ENCODE measurements at places on chromosomes 6 and 20.

DNA sequence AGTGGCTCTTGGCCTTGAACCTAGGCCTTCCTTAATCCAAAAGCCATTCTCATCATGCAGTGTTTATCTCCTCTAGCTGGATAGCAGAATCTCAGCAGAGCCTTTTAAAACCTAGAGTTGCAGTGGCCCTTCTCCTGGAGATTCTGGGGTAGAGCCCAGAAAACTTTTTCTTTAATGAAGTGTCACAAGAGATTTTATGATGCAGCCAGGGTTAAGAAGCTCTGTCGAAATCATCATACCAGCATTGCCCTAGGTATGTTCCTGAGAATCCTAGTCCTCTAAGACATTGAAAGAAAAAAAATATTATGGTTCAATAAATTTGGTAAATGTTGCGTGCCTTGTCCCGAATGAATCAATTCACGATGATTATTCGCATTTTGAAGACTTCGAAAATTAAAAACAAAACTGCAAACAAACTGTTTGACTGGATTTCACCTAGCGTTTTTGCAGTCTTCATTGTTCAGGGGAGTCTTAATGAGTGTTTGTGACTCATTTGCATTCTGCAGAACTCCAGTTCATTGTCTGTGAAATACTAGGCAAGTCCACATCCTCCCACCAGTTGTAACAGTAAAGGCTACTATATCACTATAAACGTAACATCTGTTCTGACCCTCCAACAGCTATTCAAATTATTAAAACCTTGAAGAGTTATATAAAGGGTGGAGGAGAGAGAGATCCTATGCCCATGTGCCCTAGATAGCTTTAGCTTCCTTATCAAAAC is 198.6 kb downstream of the UST start:
- DNase-seq: no peak

GRCh38 chr6:122770835-122771601 is 8.5 kb upstream of the FABP7 start:
- peak; percentile 34 for DNase-seq

- DNase-seq: no peak
Measured at GRCh38 chr6:22221211-22221610, 75.6 kb downstream of the PRL start.

DNA sequence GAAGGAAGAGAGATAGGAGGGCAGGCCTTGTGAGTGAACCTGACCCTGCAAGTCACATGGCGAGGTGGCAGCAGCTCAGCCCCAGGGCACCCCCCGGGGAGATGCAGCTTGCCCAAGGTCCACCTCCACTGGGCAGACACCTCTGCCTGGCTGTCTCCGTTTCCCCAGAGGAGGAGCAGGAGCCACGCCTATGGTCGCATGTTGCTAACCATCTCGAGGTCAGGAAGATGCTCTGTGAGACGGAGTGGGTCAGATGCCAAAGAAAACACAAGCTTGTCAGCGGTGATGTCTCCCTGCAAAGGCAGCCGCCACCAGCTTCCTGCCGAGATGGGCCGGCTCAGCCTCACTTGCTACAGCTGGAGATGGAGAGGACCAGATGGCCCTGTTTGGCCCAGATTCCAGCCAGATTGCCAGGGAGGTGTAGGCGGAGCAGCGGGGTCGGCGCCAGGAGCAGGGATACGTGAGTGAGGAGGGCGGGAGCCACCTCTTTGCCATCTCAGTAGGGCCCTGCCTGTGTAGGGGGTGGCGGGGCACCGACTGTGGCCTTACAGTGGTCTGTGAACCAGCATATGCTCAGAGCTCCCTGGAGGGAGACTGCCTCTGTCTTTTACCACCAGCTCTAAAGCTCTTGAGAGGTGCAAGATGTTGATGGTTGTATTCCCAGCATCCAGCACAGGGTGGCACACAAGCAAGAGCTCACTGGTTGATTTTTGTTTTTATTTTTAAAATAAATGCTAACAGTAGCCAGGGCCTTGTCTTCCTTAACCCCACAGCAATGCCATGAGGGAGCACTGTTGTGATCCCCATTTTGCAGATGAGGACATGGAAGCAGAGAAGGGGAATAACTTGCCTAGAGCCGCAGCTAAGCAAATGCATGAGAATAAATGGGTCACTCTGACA is 42.9 kb upstream of the FAM83D start:
- DNase-seq: no peak

- DNase-seq: no peak
Measured at GRCh38 chr6:101537753-101538316, 144.3 kb downstream of the GRIK2 start.

DNA sequence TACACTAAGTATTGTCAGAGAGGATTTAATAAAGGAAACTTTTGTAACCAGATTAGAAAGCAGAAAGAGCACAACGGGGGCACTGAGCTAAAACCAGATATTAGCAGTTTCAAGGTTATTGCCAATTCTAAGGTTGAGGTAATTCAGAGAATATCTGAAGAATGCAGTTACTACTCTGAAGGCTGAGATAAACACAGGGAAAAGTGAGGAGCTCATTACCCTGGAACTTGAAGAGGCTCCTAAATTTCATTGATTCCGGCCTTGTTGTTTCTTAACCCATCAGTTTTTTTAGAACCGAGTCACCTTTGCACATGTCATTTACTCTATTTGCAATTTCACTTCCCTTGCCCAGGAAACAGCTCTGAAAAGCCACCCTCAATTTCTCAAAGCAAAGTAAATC is 72.4 kb upstream of the BTBD3 start:
- no peak for DNase-seq

- DNase-seq: no peak
Measured at GRCh38 chr6:162625846-162626540, 101.6 kb downstream of the PRKN start.

DNA sequence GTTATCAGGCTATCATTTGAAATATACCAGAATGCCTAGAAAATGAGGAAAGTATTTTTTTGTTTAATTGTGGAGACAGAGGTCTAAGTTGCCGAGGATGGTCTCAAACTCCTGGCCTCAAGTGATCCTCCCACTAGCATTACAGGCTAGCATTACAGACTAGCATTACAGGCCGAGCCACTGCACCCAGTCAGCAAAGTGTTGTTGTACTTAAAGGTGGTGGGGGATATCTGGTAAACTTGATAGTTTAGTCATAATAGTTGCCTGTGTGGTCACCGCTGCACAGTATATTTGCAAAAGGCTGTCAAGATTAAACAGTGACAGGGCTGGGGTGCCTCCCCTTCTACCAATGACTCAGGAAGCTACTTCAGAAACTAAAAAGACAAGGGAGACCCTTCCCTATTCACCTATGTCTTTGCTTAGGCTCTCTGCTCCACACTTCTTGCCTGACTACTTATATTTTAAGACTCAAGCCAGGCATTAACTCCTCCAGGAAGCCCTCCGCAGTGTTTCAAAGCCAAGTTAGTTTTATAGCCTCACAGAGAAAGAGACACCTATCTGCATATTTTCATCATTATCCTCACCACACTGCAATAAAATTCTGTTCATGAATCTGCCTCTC is 3.1 kb upstream of the AKIRIN2 start:
- no peak for DNase-seq

DNA sequence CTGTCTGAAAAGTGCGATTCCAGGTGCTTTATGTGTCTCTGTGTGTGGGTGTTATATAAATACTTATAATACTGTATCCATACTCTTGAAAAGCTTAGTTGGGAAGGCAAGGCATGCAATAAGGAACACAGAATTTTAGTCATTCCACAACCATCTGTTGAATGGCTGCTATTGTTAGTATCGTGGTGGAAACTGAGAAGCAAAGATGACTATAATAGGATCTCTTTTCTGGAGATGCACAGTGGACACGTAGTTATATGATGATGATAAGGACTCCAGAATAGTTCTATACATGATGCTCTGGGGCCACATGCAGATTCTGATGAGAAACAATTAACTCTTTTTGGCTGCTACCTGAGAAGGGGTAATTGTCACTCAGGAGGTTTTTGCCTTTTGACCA is 25.2 kb downstream of the ESR1 start:
- no peak for DNase-seq

- peak; percentile 95 for DNase-seq
Measured at GRCh38 chr20:62219992-62220665, at the start of gene HRH3. TSS of gene HRH3 (minus strand) at chr20:62220278. CDS start at chr20:62219970, 308 bp downstream.

DNA sequence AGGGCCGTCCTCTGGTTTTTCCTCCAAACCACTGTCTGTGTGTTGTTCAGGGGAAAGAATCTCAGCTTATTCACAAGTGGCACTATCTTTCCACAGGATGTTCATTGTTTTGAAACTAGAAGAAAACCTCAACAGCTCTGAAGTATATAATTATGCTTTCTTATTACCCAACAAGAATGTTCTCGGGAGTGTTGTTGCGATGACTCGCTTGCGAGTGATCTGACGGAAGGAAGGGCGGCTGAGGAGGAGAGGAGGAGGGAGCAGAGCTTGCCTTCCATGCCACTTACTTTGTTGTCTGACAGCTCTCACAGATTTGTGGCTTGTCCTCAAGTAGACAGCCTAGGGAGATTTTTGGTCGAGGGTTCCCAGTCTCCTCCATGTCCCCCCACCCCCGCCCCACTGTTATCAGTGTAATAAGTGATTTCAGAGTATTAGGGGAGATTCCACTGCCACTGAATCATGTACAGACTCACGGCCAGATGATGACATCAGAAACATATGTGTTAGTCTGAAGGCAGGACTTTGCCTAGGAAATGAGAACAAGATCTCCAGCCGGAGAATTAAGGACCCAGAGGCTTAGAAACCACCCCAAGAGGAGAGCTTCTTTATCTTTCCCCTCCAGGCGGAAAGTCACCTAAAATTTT is 80.7 kb upstream of the CCN6 start:
- DNase-seq: no peak

GRCh38 chr6:139753198-139753861 is 378.9 kb upstream of the CITED2 start:
- no peak for DNase-seq

Measured in neural progenitor cell (in vitro differentiated cells).